ENCODE measurements at places on chromosomes 1 and 21. TPM values are rescaled to one million over a fixed set of nuclear protein-coding genes. Genes with fewer than 3 reads are reported as not detected.

MYCL gene
- total RNA-seq = 0.07 TPM

OR2L2 gene
- not detected for total RNA-seq

TMEM82 gene
- not detected for total RNA-seq

SPRR2B gene
- total RNA-seq = not detected

BSND gene
- total RNA-seq = not detected

GRCh38 chr1:14603645-14604044 is 5.2 kb downstream of the KAZN start:
- H3K4me1 ChIP-seq = no peaks in the 10 kb centered on the region
- peaks cover 38% of the 10 kb centered on the region for H3K27me3 ChIP-seq
- H3K36me3 ChIP-seq = no peaks in the 10 kb centered on the region
- no peak for DNase-seq
- H3K4me3 ChIP-seq = no peak overlapping the region

GRCh38 chr1:150213170-150214098 is 22.5 kb downstream of the ANP32E start:
- peak overlapping the region; percentile 96 for H3K27ac ChIP-seq
- DNase-seq = peak; percentile 96
- peaks cover 14% of the 10 kb centered on the region for H3K4me1 ChIP-seq
- peak overlapping the region; percentile 87 for H3K4me3 ChIP-seq
- H3K27me3 ChIP-seq = no peaks in the 10 kb centered on the region

- peaks cover 2% of the 10 kb centered on the region for H3K36me3 ChIP-seq
- no peak for DNase-seq
- peaks cover 9% of the 10 kb centered on the region for H3K27me3 ChIP-seq
- H3K4me3 ChIP-seq = no peak overlapping the region
- no peak overlapping the region for H3K27ac ChIP-seq
- peaks cover 7% of the 10 kb centered on the region for H3K4me1 ChIP-seq
Observed at GRCh38 chr1:19640363-19641316, 3.5 kb upstream of the NBL1 start.

DNA sequence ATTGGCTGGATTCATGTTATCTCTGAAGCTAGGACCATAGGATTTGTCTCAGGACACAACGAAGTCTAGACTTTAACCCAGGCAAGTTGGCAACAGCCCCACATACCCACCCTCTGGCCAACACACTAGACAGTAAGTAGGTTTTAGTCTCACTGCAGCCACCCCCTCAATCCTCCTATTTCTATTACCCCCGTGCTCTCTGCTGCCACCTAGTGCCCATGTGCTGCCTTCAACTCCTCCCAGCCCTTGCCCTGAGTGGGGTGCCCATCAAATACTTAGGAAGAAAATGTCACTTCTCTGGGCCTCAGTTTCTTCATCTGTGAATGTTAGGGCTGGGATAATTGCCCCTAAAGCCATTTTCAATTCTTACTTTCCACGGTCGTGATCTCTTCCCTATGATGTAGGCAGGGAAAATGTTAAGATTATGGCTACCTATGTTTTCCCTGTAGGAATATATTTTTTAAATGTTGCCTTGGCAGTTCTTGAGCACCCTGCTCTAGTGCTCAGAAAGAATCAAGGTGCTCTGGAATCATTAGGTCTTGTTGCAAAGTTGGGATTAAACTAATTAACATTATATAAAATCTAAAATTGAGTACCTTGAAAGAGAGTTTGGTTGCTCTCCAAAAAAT is 213.0 kb downstream of the LMX1A start:
- H3K4me1 ChIP-seq = no peaks in the 10 kb centered on the region
- peaks cover 6% of the 10 kb centered on the region for H3K27me3 ChIP-seq
- no peak overlapping the region for H3K4me3 ChIP-seq
- H3K36me3 ChIP-seq = no peaks in the 10 kb centered on the region
- DNase-seq = peak; percentile 41

GRCh38 chr21:33551664-33552063 is 8.8 kb downstream of the SON start:
- H3K4me3 ChIP-seq = no peak overlapping the region
- H3K36me3 ChIP-seq = peaks cover 65% of the 10 kb centered on the region
- DNase-seq = no peak
- no peak overlapping the region for H3K27ac ChIP-seq

GRCh38 chr21:32322103-32322502 is 23.4 kb downstream of the MRAP start:
- DNase-seq = no peak
- no peak overlapping the region for H3K27ac ChIP-seq
- no peak overlapping the region for H3K4me3 ChIP-seq
- no peaks in the 10 kb centered on the region for H3K4me1 ChIP-seq
- H3K27me3 ChIP-seq = no peaks in the 10 kb centered on the region
- peaks cover 72% of the 10 kb centered on the region for H3K36me3 ChIP-seq

DNA sequence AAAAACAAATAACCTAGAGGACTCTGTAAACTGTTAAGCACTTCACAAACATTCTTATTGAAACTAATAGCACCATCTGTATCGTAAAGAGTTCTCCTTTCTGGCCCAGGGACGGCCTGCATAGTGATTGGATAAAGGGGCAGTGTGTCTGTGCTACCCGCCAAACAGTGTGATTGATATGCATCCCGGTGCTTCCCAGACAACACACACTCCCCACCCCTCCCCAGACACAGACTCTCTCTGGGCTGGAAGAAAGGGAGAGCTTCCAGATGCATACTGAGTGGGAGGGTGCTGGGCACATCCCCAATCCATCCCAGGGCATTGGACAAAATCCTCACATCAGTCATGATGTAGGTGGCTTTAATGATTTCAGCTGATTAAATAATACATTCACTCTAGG is 3.7 kb downstream of the HSD11B1 start:
- DNase-seq = no peak
- H3K4me1 ChIP-seq = peaks cover 85% of the 10 kb centered on the region
- H3K36me3 ChIP-seq = peaks cover 35% of the 10 kb centered on the region
- H3K4me3 ChIP-seq = peak overlapping the region; percentile 49
- peak overlapping the region; percentile 91 for H3K27ac ChIP-seq

- no peak overlapping the region for H3K4me3 ChIP-seq
- H3K4me1 ChIP-seq = no peaks in the 10 kb centered on the region
- peaks cover 1% of the 10 kb centered on the region for H3K36me3 ChIP-seq
- H3K27me3 ChIP-seq = no peaks in the 10 kb centered on the region
- no peak overlapping the region for H3K27ac ChIP-seq
Observed at GRCh38 chr1:223629126-223629457, 36.4 kb downstream of the CAPN8 start.

Data from activated CD4-positive, alpha-beta memory T cell treated with anti-CD3 and anti-CD28 coated beads for 36 hours (primary cell).